Transverse colon (tissue), 4 donors: ENCODE measurements at places on chromosomes 3 and 15. TPM values are rescaled to one million over a fixed set of nuclear protein-coding genes. Genes with fewer than 3 reads are reported as not detected.

Gene GOLGA8G
- not detected for total RNA-seq

Gene PPIB
- 131 TPM for total RNA-seq

Gene KLF13
- 81.2 TPM for total RNA-seq

DNA sequence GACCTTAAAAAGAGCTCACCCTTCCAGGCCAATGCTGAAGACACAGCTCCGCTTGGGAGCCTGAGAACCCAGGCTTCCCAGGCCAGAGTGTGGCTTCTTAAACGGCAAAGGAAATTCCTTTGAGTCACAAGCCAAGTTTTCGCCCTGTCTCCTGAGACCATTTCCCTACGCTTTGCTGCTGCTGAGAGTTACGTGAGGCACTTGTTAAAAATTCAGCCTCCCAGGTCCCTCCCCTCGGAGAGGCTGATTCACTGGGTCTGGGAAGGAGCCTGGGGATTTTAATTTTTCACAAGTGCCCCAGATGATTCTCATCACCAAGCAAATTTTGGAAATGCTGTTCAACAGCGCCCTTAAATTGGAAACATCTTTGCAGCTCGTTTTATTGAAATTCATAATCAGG, 25.5 kb downstream of the RLBP1 start:
- no peak for DNase-seq
